Pancreas (tissue), 10 donors: ENCODE measurements at places on chromosomes 5 and 9. TPM values are rescaled to one million over a fixed set of nuclear protein-coding genes. Genes with fewer than 3 reads are reported as not detected.

Gene LHX2
- polyA plus RNA-seq, result not detected

Gene STC2
- 6.9 TPM for polyA plus RNA-seq

Gene TOPORS
- polyA plus RNA-seq, result 3.0 TPM

DNA sequence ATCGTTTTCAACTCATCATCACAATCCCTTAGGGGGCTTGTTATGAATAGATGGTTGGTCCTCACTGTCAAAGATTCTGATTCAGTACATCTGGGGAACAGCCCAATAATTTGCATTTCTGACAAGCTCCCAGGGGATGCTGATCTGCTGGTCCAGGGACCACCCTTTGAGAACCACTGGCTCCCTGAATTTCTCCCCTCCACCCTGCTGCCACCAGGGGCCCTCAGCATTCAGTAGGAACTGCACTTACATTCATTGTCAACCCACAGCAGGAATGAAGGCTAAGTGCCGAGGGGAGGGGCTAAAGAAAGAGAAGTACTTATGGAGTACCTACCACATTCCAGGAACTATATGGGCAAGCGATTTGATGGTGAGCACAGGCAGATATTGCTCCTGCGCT is 85.9 kb downstream of the BOD1 start:
- no peaks in the 10 kb centered on the region for H3K27me3 ChIP-seq
- no peaks in the 10 kb centered on the region for H3K36me3 ChIP-seq
- peaks cover 3% of the 10 kb centered on the region for H3K4me1 ChIP-seq

- H3K36me3 ChIP-seq, result no peaks in the 10 kb centered on the region
- H3K27ac ChIP-seq, result no peak overlapping the region
- no peaks in the 10 kb centered on the region for H3K27me3 ChIP-seq
- H3K4me3 ChIP-seq, result no peak overlapping the region
- no peak for DNase-seq
Observed at GRCh38 chr5:147617711-147618350, 108.0 kb upstream of the DPYSL3 start.

GRCh38 chr5:169599451-169599850 is 15.9 kb downstream of the SPDL1 start:
- no peak overlapping the region for H3K27ac ChIP-seq
- DNase-seq, result no peak
- no peaks in the 10 kb centered on the region for H3K4me1 ChIP-seq
- H3K4me3 ChIP-seq, result no peak overlapping the region
- peaks cover 6% of the 10 kb centered on the region for H3K36me3 ChIP-seq
- no peaks in the 10 kb centered on the region for H3K27me3 ChIP-seq

- H3K4me3 ChIP-seq, result no peak overlapping the region
- no peaks in the 10 kb centered on the region for H3K27me3 ChIP-seq
- no peaks in the 10 kb centered on the region for H3K4me1 ChIP-seq
- DNase-seq, result no peak
Observed at GRCh38 chr9:19511694-19512093, 102.9 kb downstream of the ACER2 start.
